ENCODE measurements at places on chromosomes 1 and 21.
A peak's percentile ranks its signal among the peaks of the same experiment; 100 is the strongest.

DNA sequence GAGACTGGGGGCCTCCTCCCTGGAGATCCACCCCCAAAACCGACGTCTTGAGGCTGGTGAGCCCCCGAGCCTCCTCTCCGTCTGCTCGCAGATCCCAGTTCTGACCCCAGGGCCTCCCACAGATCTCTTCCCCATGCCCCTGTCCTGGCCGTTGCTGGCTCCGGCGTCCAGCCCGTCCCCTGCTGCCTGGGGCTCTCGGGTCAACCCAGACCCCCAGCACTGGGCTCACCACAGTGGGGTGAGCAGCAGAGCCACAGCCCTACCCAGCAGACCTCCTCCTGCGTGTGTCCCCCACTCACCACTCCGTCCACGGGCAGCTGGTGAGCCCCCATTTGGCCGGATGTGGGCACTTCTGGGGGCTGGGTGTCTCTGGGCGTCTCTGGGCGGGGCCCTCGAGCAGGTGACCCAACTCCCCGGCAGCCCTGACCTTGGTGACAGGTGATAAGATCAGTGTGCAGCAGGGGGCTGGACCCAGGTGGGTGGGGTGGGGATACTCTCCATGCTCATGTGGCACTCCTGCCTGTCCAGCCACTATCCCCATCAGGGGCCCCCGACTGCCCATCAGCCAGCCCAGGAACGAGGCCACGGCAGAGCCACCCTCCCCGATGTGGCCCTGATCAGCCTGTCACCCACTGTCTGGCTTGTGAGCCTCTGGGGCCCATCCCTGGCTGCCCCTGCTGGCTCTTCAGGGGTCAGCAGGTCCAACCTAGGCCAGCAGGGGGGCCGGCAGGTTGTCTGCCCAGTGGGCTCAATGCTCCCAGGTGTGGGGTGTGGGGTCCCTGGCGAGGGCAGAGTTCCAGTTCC lies 709 bp downstream of the TNFRSF14 start:
- no peak for DNase-seq

DNA sequence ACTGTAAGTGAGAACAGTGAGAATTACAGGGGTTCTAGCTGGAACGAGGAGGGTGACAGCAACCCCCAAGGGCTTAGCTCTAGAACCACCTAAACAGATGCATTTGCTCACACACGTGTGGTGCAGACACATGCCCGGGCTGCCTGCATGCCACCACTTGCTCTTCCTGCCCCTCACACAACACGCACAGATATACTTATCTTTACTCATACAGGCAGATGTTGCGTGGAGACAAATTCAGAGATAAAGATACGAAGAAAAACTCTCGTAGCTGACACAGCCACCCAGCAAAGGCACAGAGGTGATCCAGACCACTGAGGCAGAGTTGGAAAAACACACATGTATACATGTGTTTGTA lies 13.5 kb downstream of the VANGL1 start:
- DNase-seq = no peak

- DNase-seq = no peak
These were observed 608.5 kb downstream of the SMYD3 start for GRCh38 chr1:245898581-245898980.

GRCh38 chr1:212485913-212486618 lies 53.3 kb downstream of the NENF start:
- peak; percentile 37 for DNase-seq

GRCh38 chr1:25184001-25184762 lies 48.1 kb downstream of the SYF2 start:
- no peak for DNase-seq

DNA sequence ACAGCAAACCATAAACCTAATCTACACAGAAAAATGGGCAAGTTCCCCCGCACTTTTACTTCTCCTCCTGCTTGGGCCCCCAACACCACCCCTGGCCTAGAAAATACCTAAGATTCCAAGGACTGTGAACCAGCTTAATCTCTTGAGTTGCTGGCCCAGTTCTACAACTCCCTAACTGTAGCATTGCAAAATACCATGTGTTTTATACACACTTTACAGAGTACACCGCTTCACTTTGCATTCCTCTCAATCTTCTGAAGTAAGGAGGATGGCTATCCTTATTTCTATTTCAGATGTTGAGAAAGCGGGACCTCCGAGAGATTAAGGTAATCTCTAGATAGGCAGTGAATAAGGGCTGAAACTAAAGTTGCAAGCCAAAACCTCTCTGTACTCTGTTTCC lies 408.3 kb upstream of the NR5A2 start:
- no peak for DNase-seq

DNA sequence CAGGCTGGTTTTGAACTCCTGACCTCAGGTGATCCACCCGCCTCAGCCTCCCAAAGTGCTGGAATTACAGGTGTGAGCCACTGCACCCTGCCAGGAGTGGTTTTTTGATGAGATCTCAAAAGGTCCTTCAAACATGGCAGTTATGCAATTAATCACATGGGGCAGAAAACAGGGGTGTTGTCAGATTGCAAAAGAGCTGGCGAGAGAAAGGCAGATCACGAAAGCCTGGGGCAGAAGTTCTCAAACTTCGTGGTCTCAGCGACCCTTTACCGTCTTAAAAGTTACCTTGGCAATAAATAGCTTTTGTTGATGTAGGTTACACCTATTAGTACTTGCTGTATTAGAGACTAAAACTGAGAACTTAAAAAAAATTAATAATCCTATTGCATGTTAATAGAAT lies 16.1 kb downstream of the CNR2 start:
- DNase-seq = no peak

DNA sequence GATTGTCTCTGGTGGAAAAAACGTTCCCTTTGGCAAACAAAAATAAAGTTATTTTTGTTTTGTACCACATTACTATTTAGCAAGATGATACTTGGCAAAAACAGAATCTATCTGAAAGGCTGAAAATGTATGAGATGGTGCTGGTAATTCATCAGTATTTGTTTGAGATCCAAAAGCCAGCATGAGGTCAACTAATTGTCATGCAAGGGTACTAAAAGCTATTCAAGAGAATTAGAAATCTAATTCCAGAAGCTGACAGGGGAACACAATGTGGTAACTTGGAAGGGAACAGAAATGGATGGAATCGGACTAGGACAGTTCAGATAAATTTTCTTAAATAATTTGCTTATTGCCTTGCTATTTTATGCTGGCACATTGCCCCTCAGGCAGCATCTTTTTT lies 263.8 kb downstream of the KCNT2 start:
- DNase-seq = no peak

GRCh38 chr1:218351391-218352074 lies 6.4 kb downstream of the TGFB2 start:
- DNase-seq = no peak

DNA sequence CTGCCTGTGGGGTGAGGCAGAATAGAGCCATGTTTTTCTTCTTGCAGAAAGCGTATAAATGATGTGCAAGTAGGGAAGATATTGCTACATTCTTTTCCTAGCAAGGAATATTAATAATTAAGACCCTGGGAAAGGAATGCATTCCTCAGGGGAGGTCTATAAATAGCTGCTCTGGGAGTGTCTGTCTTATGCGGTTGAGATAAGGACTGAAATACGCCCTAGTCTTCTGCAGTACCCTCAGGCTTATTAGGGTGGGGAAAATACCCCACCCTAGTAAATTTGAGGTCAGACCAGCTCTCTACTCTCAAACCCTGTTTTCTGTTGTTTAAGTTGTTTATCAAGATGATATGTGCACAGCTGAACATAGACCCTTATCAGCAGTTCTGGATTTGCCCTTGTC lies 155.9 kb upstream of the HMCN1 start:
- DNase-seq = no peak

DNA sequence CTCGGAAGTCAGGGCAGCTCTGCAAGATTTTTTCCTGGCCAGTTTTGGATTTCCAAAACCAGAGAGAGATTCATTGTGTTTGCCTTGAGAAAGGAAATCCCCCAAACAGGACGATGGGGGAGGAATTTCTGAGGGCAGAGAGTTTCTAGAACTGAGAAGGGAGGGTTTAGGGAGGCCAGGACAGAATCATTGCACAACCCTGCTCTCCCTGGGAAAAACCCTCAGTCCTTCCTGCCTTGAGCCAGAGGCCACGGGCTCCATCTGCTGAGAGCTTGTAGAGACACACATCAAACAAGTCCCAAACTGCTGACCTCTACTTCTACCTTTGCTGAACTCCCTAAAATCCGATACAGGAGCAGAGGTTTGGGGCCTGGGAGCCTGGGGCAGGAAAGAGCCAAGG lies 99.7 kb downstream of the NMNAT2 start:
- peak; percentile 66 for DNase-seq

- no peak for DNase-seq
These were observed 100.3 kb upstream of the SGIP1 start for GRCh38 chr1:66433611-66434010.

GRCh38 chr1:160224606-160225005 lies 19.4 kb downstream of the PEA15 start:
- DNase-seq = no peak
